ENCODE measurements at places on chromosomes 13 and 19.

GRCh38 chr19:57436417-57436816 is 1.3 kb downstream of the ZNF749 start:
- DNase-seq = no peak

- no peak for DNase-seq
Measured at GRCh38 chr13:50629966-50630365, 213.5 kb downstream of the DLEU7 start.

GRCh38 chr19:49514151-49514550 is 1.7 kb downstream of the FCGRT start:
- no peak for DNase-seq

GRCh38 chr13:95603887-95604555 is 40.5 kb downstream of the DZIP1 start:
- no peak for DNase-seq

DNA sequence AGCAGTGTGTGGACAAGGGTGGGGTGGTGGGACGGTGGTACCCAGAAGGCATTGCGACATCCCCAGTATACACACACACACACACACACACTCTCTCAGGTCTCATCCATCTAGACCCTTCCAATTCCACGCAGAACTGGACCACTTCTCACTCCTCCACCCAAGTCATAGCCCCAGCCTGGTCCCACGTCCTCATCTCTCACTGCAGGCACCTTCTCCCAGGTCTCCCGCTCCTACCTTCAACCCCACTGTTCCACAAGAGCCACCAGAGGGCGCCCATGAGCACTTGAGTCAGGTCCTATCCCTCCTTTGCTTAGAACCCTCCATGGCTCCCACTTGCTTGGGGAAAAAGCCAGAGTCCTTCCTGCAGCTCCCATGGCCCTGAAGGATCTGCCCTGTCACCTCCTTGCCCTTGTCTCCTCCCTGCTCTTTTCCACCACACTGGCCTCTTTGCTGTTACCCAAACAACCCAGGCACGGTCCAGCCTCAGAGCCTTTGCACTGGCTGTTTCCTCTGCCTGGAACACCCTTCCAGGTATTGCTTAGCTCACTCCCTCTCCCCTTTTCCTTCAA is 62.6 kb downstream of the IER2 start:
- peak; percentile 75 for DNase-seq

GRCh38 chr13:68736961-68737360 is 1370.7 kb upstream of the ATXN8OS start:
- DNase-seq = no peak

DNA sequence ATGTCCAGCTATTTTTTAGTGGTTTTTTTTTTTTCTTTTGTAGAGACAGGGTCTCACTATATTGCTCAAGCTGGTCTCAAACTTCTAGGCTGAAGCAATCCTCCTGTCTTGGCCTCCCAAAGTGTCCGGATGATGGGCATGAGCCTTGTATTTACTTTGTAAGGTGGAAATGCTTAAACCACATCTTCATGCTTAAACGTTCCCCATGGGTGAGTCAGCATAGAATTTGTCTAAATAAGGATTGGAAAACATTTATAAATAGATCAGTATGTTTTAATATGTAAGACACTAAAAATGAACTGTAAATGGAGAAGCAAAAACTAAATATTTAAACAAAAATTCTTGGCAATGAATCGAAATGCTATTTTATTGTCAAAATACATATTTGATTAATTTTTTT is 698.0 kb downstream of the PCDH9 start:
- DNase-seq = no peak

- no peak for DNase-seq
Measured at GRCh38 chr13:23673354-23673753, 103.1 kb downstream of the TNFRSF19 start.
